Activated naive CD4-positive, alpha-beta T cell treated with Interleukin-2 at 50 U/mL for 16 hours (primary cell): ENCODE measurements at places on chromosomes 11 and 22.

GRCh38 chr11:34988294-34989255 is 72.2 kb downstream of the PDHX start:
- no peak for DNase-seq

GRCh38 chr22:38618682-38619081 is 37.5 kb downstream of the FAM227A start:
- no peak for DNase-seq

DNA sequence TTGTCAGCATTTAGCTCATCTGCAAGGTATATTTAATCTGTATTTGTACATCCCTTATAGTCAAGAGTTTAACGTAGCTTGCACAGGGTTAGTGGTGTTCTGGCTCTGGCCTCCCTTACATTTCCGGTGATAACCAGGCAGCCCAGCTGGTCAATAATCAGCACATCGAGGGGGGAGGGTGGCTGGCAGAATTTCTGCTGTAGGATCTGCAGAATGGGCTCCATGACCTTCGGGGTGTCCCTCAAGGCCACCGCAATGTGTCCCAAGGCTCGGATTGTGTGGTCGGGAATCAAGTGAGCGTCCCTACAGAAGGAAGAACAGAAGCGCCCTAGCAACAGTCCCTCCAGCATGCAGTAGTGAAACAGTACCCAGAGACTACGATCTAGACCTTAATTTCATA is 25.1 kb downstream of the SERPIND1 start:
- no peak for DNase-seq

GRCh38 chr22:37549704-37550059 is 10.6 kb upstream of the CDC42EP1 start:
- DNase-seq = no peak

DNA sequence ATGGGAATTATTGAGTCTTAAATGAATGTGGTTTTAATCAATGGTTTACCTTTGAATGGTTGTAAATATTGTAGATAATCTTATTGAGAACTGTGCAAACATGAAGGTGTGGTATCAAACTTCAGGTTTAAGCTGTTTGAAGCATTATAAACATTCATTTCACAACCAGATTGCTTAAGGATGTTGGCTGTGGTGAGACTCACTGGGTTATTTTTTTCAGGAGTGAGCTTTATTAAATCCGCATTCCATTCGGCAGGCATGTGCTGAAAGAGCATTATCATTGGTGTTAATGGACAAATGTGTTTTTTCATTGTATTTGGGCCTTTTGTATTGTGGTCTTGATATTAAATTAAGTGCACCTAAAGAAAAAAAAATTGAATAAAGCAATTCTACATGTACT is 9.7 kb downstream of the MMP3 start:
- DNase-seq = no peak

GRCh38 chr11:67048515-67049130 is 8.0 kb upstream of the RHOD start:
- DNase-seq = no peak

DNA sequence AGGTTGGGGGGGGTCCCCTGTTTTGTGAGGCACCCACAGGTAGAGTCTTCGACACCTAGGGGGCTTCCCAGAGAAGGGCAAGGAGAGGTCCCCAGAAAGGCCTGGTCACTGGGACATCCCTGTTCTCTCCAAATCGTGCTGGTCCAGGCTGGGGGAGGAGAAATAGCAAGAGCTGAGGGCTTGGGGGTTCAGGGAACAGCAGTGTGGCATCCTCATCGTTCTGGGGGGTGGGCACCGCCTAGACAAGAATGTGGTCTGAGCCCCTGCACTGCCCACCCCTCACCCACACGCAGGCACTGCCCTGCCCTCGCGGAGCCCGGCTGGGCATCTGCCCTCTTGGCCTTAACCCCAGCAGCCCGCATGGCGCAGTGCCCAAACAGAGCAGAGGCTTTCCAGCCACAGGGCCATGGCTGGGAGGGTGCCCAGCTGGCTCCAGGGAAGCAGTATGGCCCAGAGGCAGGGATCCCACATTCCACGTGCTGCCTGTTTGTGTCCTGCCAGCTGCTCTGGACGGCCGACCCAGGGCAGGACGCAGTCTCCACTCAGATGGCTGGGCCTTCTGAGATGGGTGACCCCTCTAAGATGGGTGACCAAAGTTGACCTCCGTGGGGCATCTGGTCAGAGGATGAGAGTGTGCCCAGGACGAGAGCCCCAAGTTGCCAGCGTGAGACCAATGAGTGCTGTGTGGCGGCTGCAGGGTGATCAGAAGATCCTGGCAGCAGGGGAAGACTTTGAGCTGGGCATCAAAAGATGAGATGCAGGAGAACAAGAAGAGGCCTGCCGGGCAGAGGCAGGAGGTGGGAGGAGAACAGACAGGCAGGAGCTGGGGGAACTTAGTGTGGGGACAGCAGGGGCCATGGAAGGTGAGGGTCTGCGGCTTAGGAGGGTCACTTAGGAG is 14.4 kb downstream of the SCARF2 start:
- no peak for DNase-seq

GRCh38 chr11:127919206-127920000 is 668.0 kb downstream of the ETS1 start:
- no peak for DNase-seq

GRCh38 chr11:19805827-19806226 is 93.2 kb downstream of the NAV2 start:
- DNase-seq = no peak

- no peak for DNase-seq
Observed at GRCh38 chr11:114171257-114172054, 111.9 kb downstream of the ZBTB16 start.

DNA sequence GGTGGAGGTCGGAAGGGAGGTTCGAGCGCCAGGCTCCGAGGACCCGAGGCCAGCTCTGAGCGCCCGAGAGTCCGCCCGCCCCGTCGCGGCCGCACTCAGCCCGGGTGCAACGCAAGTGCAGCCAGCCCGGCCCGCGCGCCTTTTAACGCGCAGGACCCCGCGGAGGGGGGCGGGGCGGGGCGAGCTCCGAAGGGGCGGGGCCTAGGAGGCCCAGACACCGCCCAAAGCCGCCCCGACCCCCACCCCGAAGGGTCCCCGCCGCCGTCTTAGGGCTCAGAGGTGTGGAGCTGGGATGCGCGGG is at the start of gene PHOX2A:
Gene PHOX2A, minus strand, starts transcription at position 117 of the 301 bp plus-strand sequence. CDS start 172 bp downstream, outside the sequence.
- DNase-seq = no peak

- DNase-seq = no peak
Observed at GRCh38 chr11:78855116-78855515, 280.5 kb upstream of the NARS2 start.

DNA sequence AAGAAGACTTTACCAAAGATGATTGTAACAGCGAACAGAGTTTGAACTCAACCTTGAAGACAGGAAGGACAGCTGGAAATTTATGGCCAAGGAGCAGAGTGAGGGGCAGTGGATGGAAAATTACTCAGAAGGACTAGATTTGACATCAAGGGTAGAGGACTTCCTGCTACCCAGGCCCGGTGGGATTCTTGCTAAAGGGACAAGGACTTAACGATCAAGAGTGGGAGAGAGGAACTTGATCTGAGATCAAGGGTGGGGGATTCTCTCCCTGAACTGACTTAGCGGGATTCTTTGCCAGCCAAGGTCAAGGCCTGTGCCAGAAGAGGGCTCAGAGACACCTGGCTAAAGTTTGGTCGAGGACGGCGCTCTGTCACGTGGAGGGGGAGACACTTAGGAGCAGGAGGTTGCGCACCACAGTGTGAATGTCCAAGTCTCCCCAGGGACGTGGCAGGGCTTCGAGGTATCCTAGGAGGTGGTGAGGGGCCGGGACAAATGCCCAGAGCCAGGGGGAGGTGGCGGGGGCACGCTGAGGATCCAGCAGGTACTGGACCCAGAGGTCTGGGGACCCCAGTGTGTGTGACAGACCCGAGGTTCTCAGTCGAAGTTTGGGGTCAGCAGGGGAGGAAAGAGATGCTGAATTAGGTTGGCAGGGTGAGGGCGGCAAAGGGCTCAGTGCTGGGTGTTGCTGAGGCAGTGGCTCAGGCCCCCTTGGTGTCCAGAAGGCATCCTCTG is 46.1 kb upstream of the SHISAL1 start:
- no peak for DNase-seq

DNA sequence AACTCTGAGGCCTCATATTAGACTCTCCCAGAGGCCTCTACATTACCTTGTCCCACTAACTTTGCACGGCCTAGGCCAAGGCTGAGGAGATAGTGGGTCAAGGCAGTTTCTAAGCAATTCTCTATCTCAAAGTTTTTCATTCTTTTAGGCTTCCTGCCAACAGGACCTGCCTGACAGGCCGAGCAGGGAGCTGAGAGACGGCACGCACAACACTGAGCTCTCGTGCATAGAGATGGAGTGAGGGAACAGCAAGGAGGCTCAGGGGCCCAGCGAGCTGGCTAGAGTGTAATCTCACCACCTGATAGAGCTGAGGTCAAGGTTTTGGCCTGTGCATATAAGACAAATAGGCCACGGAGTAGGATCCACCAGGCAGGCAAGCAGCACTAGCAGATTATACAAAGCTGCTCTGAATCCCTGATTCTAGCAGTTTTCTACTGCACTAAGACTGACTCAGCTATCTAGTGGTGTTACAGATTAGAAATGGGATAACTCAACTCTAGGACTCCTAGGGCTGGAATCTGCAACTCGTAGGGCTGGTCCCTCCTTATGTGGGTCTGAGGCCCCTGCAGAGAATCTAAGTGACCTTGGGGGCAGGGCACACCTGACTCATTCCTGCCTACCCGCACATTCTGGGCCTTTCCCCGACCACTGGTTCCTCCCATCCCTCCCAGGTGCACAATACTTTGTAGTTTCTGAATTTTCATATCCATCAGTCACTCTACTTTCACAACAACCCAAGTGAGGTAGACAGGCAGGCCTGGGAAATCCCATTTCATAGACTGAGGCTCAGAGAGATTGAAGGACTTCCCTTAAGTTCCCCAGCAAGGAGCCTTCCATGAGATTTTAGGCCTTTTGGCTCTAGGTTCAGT is 1.7 kb downstream of the CYB5R2 start:
- no peak for DNase-seq

DNA sequence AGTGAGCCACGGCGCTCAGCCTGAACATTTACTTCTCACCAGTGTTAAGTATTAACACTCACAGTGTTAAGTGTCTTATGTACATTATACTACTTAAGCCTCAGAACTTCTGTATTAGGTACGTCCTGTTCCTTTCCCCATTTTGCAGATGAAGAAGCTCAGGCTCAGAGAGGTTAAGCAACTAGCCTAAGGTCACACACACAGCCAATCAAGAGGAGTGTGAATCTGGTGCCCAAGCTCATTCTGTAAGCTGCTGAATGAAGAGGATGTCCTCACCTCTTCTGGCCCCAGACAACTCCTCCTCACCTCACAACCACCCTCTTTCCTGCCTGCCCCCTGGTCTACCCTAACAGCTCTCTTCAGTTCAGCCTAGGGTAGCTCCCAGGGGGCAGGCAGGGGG is 29.9 kb downstream of the CREB3L1 start:
- DNase-seq = no peak

DNA sequence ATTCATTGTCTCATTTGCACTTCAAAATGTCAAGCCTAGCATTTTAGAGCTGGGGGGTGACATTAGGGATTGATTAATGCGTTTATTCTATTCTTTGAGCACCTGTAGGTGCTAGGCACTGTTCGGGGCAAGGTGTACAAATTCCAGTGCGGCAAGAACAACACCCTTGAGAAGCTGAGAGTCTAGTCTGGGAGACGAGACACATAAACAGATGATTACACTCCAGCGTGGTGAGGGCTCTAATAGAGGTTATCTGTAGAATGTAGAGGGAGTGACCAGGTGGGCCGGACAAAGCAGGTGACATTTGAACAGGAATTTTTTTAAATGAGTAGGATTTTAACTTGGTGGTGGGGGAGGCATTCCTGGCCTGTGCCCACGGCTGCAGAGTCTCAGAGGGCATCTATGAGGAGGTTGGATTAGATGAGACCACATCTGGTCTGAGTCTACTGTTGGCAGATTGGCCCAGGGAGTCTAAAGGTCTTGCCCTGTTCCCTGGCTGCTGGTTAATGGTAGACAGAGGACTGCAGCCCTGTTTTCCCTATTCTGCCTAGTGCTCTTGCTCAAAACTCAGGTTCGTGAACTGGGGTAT is 970 bp downstream of the CAT start:
- no peak for DNase-seq

- no peak for DNase-seq
Observed at GRCh38 chr11:79438631-79439409, 2.0 kb downstream of the TENM4 start.

- DNase-seq = no peak
Observed at GRCh38 chr11:81278991-81279390, 1454.7 kb downstream of the FAM181B start.

DNA sequence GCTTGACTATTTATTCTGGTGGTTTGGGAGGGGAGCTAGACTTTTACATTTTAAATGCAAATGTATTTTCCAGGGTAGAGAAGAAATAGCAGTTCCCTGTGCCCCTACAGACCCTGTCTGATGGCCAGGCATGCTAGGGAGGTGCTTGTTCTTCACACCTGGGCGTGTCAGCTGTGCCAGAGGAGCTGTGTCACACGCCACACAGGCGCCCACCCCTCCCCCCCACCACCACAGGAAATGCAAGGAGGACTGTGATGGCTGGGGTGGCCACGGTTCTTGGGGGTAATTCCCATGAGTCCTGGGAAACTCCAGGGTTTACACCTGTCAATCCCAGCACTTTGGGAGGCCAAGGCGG is 82.2 kb downstream of the FLI1 start:
- peak; percentile 34 for DNase-seq

- DNase-seq = peak; percentile 37
Observed at GRCh38 chr22:32204856-32205722, at the start of gene RFPL2. Gene RFPL2, minus strand, starts transcription at chr22:32205073. Its CDS starts 2,622 bp downstream, at chr22:32202451.

DNA sequence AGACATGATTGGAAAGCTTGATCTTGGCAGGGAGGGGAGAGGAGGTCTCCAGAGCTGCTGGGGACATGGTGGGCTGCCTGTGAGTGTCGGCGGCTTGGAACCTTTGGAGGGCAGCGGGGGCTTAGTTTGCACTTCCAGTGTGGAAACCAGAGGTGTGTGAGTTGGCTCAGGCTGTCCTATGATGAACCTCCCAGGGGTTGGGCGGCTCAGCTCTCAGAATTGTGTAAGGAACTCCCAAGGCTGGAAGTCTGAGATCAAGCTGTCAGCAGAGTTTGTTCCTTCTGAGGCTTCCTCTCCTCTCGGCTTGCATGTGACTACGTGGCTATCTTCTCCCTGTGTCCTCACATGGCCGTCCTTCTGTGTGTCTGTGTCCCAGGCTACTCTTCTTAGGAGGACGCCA is 87.9 kb upstream of the B3GAT1 start:
- no peak for DNase-seq

DNA sequence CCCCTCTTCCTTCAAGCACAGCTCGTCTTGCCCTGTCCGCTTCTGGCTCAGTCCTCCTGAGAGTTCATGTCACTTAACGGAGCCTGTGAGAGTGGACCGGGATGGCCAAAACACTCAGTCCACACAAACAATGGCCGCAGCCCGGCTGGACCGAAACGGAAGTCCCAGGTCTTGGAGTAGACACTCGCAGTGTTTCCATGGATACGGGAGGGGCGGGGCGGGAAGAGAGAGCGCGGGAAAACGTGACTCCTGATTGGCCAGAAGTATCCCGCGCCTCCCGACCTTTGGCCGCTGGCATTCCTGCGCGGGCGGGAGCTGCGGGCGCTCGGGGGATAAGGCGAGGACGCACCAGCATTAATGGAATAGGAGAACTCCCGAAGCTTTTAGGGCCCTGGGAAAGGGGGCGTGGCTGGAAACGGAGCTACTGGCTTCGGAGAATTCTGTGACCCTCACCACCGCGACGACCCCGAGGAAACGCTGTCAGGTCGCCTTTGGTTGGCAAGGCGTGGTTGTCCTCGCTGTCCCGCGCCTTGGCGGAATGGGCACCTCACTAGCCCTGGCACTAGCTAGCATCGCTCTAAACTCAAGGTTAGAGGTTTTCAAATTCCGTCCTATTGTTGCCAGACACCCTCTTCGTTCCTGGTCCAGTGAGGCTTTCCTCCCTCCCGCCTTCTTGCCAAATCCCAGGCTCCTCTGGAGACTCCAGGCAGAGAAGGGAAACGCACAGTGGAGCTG is at the start of the genes NLRP14 and ZNF214:
Gene NLRP14, plus strand, starts transcription at position 297 of the 735 bp plus-strand sequence. CDS start 18,108 bp downstream, outside the sequence.
Gene ZNF214, minus strand, starts transcription at position 164 of the 735 bp plus-strand sequence. CDS start 17,511 bp downstream, outside the sequence.
- DNase-seq = no peak

GRCh38 chr11:117251506-117251905 is 19.0 kb downstream of the RNF214 start:
- DNase-seq = no peak
